Peyer's patch (tissue), 4 donors: ENCODE measurements at places on chromosomes 6 and 20. TPM values are rescaled to one million over a fixed set of nuclear protein-coding genes. Genes with fewer than 3 reads are reported as not detected.

GRCh38 chr6:134805168-134805567, 144.7 kb downstream of the ALDH8A1 start:
- DNase-seq, result no peak
- no peaks in the 10 kb centered on the region for H3K36me3 ChIP-seq
- no peaks in the 10 kb centered on the region for H3K4me1 ChIP-seq
- H3K4me3 ChIP-seq, result no peak overlapping the region
- H3K27me3 ChIP-seq, result no peaks in the 10 kb centered on the region
- H3K27ac ChIP-seq, result no peak overlapping the region

DNA sequence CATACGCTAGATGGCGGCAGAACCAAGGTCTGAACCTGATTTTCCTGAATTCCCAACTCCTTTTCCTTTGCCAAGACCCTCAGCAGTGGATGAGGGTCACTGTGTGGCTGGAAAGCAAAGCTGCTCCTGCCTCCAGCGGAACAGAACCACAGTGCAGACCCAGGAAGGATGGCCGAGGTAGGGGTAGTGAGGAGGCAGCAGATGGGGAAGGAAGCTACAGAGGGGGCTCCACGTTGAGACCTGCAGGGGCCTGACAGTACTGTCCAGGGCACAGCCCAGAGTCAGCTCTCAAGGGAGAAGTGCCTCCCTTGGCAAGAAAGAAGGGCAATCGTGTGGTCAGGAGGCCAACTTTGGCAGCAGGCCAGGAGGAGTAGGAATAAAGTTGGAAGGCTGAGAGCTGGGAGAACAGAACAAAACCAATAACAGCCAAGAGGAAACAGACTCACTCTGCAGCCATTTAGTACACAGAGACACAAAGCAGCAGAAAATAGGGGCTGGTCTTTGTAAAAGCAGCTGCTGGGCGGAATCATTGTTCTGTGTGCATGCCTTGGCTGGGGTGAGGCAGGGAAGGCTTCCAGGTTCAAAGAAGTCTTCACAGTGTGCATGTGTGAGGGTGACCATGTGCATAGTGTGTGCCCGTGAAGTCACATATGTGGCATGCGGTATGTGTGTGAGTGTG, 3.1 kb downstream of the GABRR2 start:
- H3K4me1 ChIP-seq, result peaks cover 30% of the 10 kb centered on the region
- H3K27ac ChIP-seq, result peak overlapping the region; percentile 19
- no peaks in the 10 kb centered on the region for H3K27me3 ChIP-seq
- no peak overlapping the region for H3K4me3 ChIP-seq
- no peaks in the 10 kb centered on the region for H3K36me3 ChIP-seq

Gene GUCA1A
- total RNA-seq, result not detected

Gene DDO
- 4.6 TPM for total RNA-seq

DNA sequence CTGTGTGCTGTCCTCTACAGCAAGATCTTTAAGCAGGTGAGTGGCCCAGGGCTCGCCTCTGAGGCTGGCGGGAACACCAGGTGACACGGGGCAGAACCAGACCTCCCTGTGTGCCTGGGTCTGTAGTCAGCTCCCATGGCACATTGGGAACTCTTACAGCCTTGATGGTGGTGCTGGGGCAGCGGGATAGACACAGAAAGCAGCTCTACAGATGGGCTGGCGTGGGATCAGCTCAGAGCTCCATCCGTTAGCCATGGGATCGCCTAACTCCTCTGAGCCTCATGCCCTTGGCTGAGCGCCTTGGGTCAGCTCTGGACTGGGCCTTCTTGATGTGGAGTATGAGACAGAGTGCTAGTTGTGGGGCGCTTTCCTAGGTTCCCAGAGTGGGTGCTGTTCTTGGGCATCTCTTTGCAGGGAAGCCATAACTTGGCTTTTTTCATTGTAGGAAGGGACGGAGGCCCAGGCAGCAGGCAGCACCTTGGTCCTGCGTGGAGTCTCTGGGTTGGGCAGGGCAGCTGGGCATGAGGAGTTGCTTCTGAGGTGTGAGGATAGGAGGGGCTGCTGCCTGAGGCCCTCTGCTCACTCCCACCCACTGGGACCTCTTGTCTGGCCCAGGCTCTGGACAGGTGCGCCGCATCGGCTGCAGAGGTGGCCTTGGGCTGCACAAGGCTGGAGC, 51.3 kb downstream of the EFCAB8 start:
- H3K4me3 ChIP-seq, result no peak overlapping the region
- no peak for DNase-seq
- H3K4me1 ChIP-seq, result no peaks in the 10 kb centered on the region
- H3K27me3 ChIP-seq, result no peaks in the 10 kb centered on the region
